ENCODE measurements at places on chromosomes 5 and 9.

DNA sequence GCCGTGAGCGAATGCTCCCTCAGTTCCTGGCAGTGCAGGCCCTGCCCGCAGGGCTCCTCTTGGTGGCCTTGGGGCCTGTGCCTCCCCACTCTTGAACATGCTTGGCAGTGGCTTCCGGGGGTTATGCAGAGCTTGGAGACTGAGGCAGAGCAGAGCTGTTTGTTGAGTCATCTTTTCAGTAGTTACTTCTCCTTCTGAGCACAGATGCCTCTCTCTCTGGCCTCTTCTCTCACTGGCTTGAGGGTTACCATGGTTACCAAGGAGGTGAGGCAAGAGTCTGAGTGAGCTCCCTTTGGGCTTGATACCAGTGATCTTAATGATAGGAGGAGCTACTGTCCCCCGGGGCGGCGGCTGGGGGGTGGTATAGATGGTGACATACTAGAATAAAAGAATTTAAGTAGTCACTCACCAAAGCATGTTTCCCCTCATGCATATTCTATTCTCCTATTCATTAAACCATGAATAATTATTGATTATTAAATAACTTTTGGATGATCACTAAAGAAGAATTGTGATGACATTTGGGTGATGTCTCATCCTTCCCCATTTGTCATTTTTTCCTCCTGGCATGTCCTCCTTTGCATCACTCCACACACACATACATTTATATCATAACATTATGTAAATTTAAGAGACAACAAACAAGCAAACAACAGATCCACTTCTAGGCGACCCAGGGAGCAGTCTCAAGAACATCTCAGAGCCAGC is 111.1 kb downstream of the ARHGAP26 start:
- DNase-seq = no peak

GRCh38 chr9:134663084-134663483 is 21.5 kb downstream of the COL5A1 start:
- no peak for DNase-seq

GRCh38 chr9:12716823-12717600 is 23.8 kb downstream of the TYRP1 start:
- DNase-seq = no peak

GRCh38 chr5:8196061-8196460 is 327.1 kb downstream of the MTRR start:
- DNase-seq = no peak

DNA sequence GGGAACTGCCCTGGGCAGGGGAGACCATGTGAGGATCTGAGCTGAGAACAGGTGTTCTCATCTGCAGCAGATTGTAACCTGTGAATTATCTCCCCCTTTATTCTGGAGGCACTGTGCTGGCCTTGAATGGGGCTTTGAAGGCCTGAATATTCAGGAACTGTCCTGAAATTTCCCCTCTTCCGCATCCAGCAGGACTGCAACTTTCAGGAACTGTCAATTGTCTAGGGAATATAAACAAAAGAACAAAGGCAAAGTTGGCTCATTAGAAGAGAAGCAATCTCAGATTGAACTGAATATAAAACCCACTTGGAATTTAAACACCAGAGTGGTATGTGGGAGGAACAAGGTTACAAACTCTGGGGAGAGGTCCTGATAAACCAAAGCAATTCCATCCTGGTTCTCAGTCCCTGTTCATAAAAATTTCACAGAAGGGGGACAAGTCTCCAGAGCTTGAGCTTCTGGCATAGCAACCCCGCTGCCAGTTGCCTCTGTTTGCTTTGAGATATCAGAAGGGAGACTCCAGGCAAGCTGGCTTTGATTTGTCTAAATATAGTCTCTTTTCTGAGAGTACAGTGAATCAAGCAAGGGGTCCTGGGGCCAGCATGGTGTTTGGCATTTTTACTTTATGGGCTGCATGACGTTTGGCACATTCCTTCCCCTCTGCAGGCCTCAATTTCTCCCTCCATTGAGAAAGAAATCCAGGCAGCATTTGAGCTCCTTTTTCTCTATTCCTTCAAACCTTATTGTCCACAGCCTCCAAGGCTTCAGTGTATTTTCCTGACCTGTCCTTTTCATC is 47.5 kb downstream of the ADRB2 start:
- no peak for DNase-seq

- DNase-seq = no peak
Measured at GRCh38 chr5:1270933-1271914, 23.6 kb downstream of the TERT start.

Data from NCI-H524 treated with DMSO at 0.1 percent for 48 hours (cell line).